H1 (cell line): ENCODE measurements at places on chromosomes 6 and 20. TPM values are rescaled to one million over a fixed set of nuclear protein-coding genes. Genes with fewer than 3 reads are reported as not detected.

PRR18 gene
- 0.08 and 0.16 TPM in 2 replicates for polyA plus RNA-seq

GRIK2 gene
- polyA plus RNA-seq: 1.0 and 1.8 TPM in 2 replicates

TP53TG5 gene
- polyA plus RNA-seq: not detected in 2 replicates

GTSF1L gene
- not detected in 2 replicates for polyA plus RNA-seq

PI16 gene
- polyA plus RNA-seq: 0.05 and 0.06 TPM in 2 replicates

POU5F1 gene
- polyA plus RNA-seq: 2,437 and 2,958 TPM in 2 replicates

MOCS1 gene
- polyA plus RNA-seq: 13.4 and 15.1 TPM in 2 replicates
